ENCODE measurements at places on chromosomes 2 and 18. TPM values are rescaled to one million over a fixed set of nuclear protein-coding genes. Genes with fewer than 3 reads are reported as not detected.

ACKR3 gene
- polyA plus RNA-seq, result 32.3 TPM

IL36G gene
- polyA plus RNA-seq, result 0.21 TPM

CHRNG gene
- polyA plus RNA-seq, result 0.18 TPM

MLPH gene
- 5.0 TPM for polyA plus RNA-seq

DNA sequence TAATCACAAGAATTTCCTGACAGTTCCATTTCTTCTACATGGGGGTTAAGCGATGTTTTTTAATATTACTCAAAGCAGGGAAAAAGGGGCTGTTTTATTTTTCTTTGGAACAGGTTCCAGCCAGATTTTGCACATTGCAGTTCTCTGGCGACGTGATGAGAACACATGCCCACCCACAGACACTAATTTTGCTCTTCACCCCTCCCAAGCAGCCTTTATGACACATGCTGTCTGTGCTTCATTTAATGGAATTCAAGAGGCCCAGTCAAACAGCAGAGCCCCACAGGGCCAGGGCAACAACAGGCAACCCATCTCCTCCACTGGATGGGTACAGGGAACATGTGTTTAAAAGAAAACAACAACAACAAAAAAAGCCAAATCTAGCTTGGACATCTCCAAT, 70.8 kb downstream of the SPRED2 start:
- no peak for DNase-seq

GRCh38 chr2:54704688-54705605, 18.5 kb upstream of the EML6 start:
- DNase-seq, result no peak

DNA sequence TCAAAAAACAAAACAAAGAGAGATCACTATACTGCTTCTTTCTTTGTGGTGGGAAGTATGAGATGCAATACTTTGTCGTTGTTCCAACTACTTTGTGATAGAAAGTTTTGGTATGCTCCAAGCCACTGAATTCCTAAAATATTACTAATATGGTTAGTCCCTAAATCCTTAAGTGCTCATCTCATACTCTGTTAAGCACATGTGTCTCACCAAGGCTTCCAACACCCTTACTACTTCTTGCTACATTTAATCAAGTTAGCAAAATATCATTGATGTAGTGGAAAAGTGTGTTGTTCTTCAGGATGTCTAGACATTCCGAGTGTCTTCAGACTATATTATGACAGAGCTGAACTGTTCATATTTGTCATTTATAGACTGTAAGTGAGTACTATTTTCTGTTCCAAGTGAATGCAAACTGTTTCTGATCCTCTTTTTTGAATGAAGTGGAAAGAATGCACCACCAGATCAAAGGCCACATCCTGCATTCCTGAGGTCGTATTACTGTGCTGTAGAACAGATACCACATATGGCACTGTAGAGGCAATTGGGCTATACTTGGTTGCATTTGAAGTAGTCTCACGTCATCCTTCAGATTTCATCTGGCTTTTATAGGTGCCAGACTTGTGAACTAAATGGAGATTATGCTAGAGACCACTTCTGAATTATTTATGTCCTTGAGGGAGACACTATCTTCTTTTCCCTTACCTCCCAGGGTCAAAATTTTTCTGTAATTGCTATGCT, 298.4 kb upstream of the ZNF521 start:
- peak; percentile 4 for DNase-seq

GRCh38 chr2:66574701-66575624, 140.0 kb downstream of the MEIS1 start:
- DNase-seq, result peak; percentile 92

DNA sequence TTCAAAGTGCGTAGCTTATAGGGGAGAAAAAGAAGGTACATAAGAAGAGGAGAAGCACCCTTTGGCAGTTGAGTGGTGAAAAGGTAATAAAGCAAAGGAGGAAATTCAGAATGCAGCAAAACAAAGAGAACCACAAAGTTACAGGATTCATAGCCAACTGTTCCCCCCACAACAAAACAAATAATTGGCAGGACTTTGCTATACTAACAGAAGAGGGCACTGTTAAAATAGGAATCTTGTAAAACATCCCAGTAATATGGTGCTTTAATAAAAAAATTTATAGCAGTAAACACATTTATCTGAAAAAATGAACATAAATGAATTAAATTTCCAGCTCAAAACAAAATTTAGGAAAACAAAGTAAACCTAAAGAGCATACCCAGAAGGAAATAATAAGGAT, 42.3 kb downstream of the R3HDM1 start:
- no peak for DNase-seq

DNA sequence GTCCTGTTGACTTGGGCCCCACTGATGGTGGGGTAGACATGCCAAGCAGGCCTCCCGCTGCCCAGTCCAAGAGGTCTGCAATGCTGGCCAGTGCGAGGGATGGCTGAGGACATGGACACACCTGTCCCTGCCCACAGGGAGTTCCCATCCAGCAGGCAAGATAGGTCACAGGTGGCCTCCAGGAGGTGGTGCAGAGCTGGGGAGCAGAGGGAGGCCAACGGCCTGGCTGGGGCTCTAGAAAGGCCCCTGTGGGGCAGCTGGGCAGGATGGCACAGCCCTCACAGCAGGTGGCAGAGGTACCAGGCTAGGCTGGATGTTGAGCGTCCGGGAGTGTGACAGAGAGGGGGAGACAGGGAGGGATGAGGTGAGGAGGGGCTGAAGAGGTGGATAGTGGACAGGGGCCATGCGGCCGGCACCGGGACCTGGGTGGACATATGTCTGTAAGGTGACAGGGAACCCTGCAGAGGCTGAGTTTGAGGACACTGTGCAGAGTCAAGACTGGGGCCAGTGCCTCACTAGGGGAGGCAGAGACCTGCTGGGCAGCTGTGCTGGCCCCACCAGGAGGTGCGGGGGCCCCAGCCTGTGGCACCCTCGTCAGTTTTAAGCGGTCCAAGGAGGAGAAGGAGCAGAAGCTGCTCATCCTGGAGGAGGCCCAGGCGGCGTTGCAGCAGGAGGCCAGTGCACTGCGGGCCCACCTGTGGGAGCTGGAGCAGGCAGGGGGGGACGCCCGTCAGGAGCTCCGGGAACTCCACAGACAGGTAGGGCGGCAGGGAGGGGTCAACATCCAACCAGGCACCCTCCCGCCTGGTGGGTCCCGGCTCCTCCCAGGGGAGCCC, 34.3 kb upstream of the SNED1 start:
- no peak for DNase-seq

DNA sequence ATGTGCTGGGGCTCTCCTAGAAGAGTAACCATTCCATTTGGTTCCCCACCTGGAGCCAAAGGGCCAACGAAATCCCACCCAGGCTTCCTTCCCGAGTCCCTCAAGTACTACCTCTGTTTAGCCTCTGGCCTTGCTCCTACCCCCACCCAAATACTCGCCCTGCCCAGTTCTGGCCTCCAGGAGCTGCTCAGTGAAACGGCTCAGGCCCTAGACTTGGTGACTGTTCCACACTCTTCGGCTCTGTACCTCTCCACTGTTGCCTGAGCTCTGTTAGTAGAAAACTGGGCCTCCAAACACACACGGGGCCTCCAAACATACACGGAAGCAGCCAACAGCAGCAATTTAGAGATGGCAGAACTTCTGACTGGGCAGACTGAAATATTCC, 4.2 kb downstream of the OTX1 start:
- no peak for DNase-seq

DNA sequence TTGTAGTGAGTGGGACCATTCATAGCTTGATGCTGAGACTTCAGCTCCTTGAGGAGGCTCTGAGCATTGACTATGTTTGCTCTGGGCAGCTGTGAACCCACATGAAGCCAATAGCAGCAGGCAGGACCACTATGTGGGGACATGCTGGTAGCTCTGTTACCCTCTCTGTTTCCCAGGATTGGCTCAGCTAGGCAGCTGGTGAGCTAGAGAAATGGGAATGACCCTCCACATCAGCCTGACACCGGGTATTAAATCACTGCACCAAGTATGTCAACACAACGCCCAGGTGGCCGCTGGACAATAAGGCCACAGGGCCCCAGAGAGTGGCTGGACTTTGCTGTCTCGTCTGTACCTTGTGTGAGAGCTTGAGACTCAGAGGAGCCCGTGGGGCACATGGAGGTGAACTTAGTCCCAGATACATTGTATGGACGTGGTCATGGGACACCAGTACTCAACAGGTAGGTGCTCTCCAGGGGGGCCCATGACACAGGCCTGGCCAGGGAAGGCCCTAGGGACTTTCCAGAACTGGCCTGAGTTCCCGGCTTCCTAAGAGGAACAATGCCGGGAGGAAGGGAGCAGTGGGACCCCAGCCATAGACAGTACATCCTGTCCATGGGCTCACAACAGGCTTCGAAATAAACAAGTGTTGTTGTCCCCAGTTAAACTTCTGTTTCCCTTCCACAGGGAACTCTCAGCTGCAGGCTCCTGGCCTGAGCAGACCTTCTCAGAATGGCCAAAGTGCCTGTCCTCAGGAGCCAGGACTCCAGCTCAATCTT, 35.2 kb downstream of the HS1BP3 start:
- DNase-seq, result no peak

DNA sequence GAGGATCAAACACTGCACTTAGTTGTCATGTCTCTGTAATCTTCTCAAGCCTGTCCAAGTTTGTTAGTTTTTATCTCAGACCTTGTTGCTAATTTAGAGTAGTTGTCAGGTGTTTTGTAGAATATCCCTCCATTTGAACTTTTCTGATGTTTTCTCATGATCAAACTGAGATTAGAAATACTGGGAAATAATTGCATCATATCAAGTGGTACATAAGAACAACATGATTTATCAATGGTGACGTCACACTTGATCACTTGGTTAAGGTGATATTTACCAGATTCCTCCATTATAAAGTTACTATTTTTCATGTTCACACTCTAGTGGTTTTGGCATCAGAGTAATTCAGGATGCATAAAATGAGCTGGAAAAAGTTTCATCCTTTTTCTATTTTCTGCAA, 1182.4 kb upstream of the ZEB2 start:
- DNase-seq, result no peak

DNA sequence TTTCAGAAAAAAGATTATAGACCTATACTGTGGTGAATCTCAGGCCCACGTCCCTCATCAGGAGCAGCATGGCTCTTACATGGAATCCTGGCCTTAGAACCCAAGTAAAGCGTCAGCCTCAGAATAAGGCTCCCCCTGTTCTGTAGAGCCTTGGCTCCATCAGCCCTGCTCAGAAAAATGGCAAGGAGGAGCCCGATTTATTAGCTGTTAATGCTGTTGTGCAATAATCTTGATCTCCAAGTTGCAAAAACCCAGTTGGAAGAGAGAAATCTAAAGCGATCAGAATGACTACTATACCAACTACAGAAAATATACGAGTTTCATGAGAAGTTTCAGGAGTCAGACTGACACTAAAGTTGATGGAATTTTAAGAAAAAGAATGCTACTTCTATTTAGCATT, 35.6 kb upstream of the CTAGE1 start:
- DNase-seq, result peak; percentile 66

DNA sequence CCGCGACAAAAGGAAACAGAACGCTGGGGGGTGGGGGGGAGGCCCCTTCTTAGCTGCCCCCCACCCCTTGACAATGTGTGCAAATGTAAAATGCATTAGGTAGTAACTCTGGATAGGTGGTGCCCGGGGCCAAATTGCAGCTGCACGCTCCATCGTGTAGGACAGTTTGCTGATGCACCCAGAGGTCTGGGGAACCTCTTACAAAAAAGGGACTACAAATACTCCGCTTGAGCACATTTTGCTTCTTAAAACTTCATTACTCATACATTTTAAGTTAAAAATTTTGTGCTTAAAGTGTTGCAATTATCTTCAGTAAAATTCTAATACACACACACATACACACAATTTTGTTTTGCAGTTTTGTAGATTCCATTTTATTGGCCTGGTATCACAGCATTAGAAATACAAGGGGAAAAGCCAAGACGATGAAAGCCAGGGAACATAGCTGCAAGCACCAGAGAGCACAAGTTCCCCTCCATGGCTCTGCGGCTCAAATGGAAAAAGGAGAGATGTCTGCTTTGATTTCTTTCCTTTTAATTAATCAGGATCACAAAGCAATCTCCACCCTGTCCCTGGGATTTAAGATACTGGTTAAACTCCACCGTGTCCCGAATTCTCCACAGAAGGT, 582.1 kb downstream of the ZEB2 start:
- DNase-seq, result no peak

DNA sequence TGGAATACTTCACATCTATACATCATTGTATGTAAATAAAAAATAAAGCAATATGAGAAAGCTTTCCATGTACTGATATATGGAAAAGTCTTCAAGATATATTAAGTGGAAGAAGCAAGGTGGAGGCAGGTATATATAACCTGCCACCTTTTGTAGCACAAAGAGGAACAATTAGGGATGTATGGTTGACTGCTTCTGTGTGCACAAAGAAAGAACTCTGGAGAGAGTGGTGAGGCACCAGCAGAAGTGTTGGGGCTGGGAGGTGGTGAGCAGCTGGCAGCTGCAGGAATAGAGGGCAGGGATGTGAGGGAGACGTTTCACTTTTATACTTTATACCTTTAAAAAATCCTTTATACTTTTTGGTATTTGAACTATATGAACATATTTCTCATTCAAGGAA, 26.1 kb downstream of the KIF5C start:
- no peak for DNase-seq
